ENCODE measurements at places on chromosomes 13 and 19.
A peak's percentile ranks its signal among the peaks of the same experiment; 100 is the strongest.

GRCh38 chr19:48867123-48867745, 1.2 kb downstream of the PLEKHA4 start:
- DNase-seq, result no peak

DNA sequence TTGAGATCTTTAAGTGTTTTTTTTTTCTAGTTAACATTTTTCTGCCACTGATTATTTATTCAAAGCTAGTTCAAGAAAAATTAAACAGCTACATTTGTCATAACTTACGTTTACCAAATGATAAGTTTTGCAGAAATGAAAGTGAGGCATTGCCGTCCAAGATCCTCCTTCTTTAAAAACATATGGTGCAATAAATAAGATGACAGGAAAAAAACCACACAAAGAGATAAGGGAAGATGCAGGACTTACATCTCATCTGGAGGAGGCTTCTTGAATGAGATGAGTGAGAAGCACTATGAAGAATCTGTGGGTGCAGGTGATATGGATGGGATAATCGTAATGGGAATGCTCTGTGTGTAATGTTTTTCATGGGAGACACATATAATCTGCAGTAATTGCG, 12.4 kb downstream of the TNFSF13B start:
- no peak for DNase-seq

DNA sequence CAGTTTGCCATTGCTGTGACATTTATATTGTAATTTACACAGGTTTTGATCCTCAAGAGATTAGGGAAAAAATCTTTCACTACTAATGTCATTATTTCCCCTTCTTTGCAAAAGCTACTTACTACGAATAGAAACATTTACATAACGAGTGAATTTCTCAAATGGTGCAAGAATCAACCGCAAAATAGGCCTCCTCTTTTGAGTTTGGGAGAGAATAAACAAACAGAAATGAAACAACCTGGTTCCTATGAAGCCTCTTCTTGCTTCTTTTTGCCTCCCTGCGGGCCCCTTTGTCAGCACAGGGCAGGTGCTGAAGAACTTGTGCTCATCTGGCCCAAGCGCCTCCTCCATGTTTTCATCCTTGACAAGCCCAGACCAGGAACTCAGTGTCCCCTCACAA, 10.1 kb upstream of the GJA3 start:
- no peak for DNase-seq

DNA sequence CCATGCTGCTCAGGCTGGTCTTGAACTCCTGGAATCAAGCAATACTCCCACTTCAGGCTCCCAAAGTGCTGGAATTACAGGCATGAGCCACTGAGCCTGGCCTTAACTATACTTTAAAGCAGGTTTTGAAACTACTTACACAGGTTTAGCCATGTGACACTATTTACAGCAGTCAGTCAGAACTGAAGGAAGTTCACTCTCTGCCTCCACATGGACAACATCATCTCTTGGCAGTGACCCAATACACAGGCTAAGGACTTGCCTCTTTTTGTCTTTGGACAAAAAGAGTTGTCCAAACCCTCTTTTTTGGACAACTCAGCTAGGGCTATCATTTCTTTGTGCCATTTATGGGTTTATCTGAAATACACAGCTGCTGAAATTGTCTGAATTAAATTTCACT, 89.0 kb upstream of the CLDN10 start:
- DNase-seq, result no peak

DNA sequence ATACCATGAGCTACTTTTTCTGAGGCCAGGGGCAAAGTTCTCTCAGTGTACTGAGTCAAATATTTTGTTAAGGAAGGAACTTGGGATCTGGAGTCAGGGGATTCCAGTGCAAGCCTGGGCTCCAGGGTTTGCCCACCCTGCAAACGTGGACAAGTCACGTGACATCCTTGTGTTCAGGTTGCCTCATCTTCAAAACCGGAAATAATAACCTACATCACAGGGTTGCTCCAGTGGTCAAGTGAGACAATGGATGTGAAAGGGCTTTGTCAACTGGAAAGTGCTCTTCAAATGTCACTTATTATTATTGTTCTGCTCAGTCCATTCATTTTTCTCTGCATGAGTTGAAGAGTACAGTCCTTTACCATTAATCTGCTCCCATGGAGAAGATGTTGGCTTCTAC, 414.9 kb downstream of the COG6 start:
- DNase-seq, result no peak

- peak; percentile 3 for DNase-seq
Measured at GRCh38 chr19:42563352-42564210, 31.1 kb downstream of the CEACAM8 start.

DNA sequence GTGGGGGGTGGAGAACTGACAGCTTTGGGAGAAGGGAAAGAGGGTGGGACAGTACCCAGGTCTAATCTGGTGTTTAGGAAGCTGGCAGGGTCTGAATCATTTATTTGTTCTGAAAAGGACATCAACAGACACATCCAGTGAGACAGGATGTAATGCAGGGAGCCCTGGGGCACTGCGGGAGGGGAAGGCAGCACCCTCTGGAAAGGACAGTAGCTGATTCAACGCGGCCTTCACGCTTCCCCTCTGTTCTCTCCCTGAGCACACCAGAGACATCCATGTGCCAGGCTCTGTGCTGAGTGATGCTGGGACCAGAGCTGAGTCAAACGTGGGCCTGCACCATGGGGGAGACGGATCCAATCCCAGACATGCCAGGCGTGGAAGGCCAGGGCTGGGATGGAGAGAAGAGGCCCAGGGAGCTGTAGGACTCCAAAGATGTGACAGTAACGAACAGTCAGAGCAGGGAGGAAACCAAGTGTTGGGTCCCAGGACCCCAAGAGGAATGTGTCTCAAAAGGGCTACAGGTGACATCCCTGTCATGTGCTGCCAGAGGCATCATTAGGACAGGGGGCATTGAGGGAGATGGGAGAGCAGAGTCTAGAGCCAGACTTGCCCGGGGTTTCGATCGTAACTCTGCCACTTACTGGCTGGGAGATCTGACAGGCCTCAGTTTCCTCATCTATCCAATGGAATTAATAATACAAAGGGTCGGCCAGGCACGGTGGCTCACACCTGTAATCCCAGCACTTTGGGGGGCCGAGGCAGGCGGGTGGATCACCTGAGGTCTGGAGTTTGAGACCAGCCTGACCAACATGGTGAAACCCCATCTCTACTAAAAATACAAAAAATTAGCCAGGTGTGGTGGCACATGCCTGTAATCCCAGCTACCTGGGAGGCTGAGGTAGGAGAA, 1.7 kb downstream of the ETFB start:
- DNase-seq, result no peak

GRCh38 chr13:80030491-80030890, 310.4 kb downstream of the SPRY2 start:
- DNase-seq, result no peak

GRCh38 chr13:21338639-21339278, 120.3 kb downstream of the ZDHHC20 start:
- DNase-seq, result no peak

DNA sequence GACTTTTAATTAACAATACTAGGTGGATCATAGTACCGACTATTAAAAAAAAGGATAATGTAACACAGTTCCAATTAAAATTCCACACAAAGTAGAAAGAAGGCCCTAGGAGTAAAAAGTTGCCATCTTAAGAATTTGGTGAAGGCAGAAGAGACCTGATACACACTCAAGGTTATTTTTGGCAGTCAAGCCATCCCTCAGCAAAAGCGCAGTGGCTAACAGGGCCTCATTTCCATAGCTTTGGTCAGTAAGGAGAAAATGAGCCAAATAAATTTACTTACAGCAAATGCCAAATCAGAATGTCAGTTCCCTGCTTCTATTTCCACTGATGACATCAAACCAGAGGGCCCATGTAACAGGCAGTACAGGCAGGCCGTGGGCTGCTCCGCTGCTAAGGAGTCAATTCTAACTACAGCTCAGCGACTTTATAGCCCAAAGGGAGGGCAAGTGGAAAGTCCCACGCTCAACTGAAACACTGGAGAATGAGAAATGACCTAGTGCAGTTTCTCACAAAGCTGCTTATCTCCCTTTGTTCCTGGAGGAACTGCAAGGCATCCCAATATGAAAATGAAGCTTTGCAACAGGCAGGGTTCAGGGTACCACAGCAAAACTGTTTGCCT, 6.3 kb downstream of the ARGLU1 start:
- no peak for DNase-seq

- no peak for DNase-seq
Measured at GRCh38 chr19:16470911-16471811, 609 bp downstream of the EPS15L1 start.

DNA sequence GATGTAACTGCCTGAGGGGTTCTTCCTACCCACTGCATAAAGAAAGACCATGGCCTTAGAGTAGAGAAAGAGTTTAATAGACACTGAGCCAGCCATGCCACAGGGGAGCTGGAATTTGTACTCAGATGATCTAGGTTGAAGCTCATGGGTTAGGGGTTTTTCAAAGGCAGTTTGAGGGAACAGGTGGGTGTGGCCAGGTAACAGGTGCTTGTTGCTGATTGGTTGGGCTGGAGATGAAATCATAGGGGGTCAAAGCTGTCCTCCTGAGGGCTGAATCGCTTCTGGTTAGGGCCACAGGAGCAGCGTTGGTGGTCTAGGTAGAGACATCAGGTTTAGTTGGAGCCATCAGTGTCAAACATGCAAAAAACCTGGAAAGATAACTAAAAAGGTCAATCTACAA, 59.2 kb upstream of the CSNK1A1L start:
- DNase-seq, result no peak

GRCh38 chr13:67772807-67773453, 542.8 kb upstream of the PCDH9 start:
- DNase-seq, result no peak

GRCh38 chr19:7933828-7934725, 8.1 kb upstream of the CTXN1 start:
- DNase-seq, result no peak

GRCh38 chr19:8025316-8025715, 19.9 kb upstream of the ELAVL1 start:
- DNase-seq, result no peak

DNA sequence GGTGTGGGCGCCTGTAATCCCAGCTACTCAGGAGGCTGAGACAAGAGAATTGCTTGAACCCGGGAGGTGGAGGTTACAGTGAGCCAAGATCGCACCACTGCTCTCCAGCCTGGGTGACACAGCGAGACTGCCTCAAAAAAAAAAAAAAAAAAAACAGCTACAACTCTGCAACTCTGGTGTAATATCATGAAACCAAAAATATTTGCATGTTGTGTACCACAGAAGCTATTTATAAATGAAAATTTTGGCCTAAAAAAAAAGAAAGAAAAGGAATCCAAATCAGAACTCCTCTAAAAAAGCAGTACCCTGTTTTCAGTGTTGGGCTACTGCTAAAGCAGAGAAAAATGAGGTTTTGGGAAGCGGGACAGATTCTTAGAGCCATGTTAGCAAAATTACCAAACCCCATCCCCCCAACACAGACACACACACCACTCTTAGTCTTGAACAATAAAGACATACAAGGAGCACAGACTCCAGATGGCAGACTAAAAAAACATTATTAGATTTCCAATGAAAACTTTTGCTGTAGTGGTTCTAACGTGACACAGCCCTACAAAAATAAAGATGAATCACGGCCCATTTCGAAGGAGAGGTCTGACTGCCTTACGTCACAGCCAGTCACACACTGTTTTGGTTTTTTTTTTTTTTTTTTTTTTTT, 51.5 kb downstream of the INSR start:
- no peak for DNase-seq

DNA sequence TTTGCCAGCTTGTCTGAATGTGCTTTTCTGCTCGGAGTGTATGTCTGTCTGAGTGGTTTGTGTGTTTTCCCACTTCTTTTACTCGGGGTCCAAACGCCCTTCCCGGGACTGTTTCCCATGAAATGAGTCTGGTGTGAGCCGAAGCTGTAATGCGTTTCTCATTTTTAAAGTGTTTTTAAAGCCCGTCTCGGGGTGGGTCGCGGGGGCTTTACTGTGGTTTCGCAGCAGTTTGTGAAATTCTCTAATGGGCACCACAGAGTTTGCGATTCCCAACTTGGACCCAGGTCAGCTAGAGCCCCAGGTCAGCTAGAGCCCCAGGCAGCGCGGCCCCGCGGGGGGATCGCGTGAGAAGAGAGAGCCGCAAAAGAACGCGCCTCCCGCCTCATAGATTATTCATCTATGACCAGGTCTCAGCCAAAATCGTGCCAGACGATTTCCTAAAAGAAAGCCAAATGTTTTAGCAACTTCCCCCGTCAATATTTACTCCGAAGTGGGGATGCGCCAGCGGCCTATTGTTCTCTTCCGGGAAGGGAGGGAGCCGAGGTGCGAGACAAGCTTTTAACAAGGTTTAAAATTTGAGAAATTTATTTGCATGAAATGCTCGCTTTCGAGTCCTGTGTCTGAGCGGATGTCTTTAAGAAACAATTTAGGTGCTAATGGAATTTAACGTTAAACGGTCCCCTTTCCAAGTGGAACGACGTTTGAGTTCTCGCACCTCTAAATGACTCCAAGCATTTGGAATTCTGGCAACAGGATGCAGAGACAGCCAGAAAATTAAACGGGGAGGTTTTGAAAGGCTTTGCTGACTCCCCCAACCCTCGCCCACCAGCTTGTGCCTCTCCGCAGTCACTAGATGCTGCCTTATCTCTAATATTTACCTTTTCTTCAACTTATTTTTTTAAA, 2.2 kb downstream of the ZIC2 start:
- DNase-seq, result no peak

GRCh38 chr13:26971990-26972887, 199.4 kb downstream of the USP12 start:
- DNase-seq, result no peak

GRCh38 chr13:53494406-53494805, 465.8 kb downstream of the OLFM4 start:
- no peak for DNase-seq

- DNase-seq, result no peak
Measured at GRCh38 chr13:38386421-38386820, 36.8 kb downstream of the UFM1 start.

GRCh38 chr19:19034204-19034624, 811 bp downstream of the ARMC6 start:
- peak; percentile 20 for DNase-seq

DNA sequence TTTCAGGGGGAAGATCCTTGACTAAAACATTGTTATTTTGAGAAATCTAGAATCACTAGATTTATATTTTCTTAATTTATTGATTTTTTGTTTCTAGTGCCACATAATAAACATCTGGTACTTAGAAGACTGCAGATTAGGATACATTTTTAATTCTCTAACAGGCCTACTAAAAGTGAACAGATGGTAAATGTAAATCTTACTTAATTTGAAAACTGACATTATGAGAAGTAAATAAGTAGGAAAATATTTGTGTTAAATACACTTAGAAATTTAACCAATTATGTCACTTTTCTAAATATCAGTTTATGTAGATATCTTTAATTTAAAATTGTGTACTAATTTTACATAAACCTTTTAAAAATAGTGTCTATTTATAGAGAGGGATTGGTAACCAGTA, 2255.6 kb upstream of the PCDH20 start:
- DNase-seq, result no peak

- DNase-seq, result peak; percentile 36
Measured at GRCh38 chr19:1747285-1748114, 5.8 kb upstream of the ONECUT3 start.

Measured in non-pigmented ciliary epithelial cell (primary cell).